Activated CD8-positive, alpha-beta T cell treated with anti-CD3 and anti-CD28 coated beads, Interleukin-2, amount 10 ng/mL, durations not matched to agents 7 days and 5 days (primary cell): ENCODE measurements at places on chromosomes 1 and 21. TPM values are rescaled to one million over a fixed set of nuclear protein-coding genes. Genes with fewer than 3 reads are reported as not detected.

The KRTAP7-1 gene
- not detected for total RNA-seq

The GBP5 gene
- 261 TPM for total RNA-seq

The ACKR1 gene
- total RNA-seq: not detected

The PRKCZ gene
- 12.9 TPM for total RNA-seq

The APCS gene
- total RNA-seq: not detected

The UMODL1 gene
- total RNA-seq: not detected

The CFHR2 gene
- not detected for total RNA-seq

The FAM72C gene
- total RNA-seq: 19.1 TPM

The CCDC24 gene
- total RNA-seq: 1.3 TPM

- DNase-seq: no peak
- H3K27me3 ChIP-seq: no peaks in the 10 kb centered on the region
- H3K27ac ChIP-seq: no peak overlapping the region
- H3K36me3 ChIP-seq: no peaks in the 10 kb centered on the region
Observed at GRCh38 chr1:60895701-60896100, 186.7 kb upstream of the NFIA start.

DNA sequence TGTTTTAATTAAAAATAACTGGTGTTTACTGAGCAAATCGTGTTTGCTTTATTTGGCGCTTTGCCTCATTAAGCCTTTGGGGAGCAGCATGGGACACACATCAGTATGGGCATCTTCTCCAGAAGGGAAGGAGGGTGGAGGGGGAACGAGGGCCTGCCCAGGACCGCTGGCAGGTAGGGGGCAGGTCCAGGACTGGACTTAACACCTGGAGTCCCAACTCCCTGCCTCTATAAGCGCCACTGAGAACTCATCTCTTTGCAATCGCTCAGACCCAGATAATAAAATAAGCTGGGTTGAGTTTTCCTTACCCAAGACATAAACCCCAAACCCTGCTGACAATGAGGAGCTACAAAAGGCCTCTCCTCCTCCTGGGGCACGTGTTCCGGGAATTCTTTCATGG, 15.1 kb downstream of the ABCG1 start:
- DNase-seq: no peak
- peak overlapping the region; percentile 63 for H3K4me3 ChIP-seq
- H3K36me3 ChIP-seq: peaks cover 6% of the 10 kb centered on the region
- H3K27me3 ChIP-seq: no peaks in the 10 kb centered on the region
- H3K27ac ChIP-seq: peak overlapping the region; percentile 85

- no peaks in the 10 kb centered on the region for H3K36me3 ChIP-seq
- DNase-seq: peak; percentile 35
- no peak overlapping the region for H3K27ac ChIP-seq
Observed at GRCh38 chr1:39672551-39672947, 642 bp upstream of the NT5C1A start.

- no peaks in the 10 kb centered on the region for H3K36me3 ChIP-seq
- H3K27ac ChIP-seq: no peak overlapping the region
- no peaks in the 10 kb centered on the region for H3K27me3 ChIP-seq
- no peak overlapping the region for H3K4me3 ChIP-seq
- no peak for DNase-seq
Observed at GRCh38 chr1:53549287-53549686, 90.1 kb downstream of the DMRTB1 start.

DNA sequence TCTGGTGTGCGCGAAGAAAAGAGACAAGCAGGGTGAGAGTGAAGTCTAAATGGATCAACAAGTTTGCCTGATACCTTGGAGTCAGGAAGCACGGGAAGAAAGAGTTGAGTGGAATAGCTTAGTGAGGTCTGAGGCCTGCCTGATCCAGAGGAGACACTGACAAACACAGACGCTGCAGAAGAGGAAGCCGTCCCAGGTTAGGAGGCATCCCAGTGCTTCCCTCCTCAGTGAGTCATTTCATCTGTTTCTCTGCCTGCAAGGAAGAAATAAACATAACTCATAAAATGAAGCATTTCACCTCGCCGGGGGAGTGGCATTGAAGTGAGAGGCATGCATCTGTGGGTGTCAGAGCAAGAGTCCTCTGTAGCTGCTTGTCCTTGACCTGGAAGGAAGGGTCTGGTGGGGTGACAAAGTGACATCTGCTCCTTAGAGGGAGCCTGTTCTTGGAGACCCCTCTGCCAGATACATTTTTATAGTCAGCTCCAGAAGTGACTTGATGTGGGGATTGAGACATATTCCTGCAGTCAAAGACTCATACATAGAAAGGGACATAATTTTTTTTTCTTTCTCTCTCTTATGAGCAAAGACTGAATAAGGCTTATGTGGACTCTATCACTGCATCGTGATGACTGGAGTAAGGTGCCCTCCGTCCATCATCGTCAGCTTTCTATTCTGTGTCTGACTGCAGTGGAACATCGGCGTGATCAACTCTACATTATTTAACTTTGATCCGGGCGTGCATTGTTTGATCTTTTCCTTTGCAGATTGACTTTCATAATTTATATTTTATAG, 256.7 kb downstream of the KIF26B start:
- H3K4me3 ChIP-seq: no peak overlapping the region
- H3K4me1 ChIP-seq: no peaks in the 10 kb centered on the region
- H3K27me3 ChIP-seq: no peaks in the 10 kb centered on the region
- no peak for DNase-seq
- no peaks in the 10 kb centered on the region for H3K36me3 ChIP-seq

DNA sequence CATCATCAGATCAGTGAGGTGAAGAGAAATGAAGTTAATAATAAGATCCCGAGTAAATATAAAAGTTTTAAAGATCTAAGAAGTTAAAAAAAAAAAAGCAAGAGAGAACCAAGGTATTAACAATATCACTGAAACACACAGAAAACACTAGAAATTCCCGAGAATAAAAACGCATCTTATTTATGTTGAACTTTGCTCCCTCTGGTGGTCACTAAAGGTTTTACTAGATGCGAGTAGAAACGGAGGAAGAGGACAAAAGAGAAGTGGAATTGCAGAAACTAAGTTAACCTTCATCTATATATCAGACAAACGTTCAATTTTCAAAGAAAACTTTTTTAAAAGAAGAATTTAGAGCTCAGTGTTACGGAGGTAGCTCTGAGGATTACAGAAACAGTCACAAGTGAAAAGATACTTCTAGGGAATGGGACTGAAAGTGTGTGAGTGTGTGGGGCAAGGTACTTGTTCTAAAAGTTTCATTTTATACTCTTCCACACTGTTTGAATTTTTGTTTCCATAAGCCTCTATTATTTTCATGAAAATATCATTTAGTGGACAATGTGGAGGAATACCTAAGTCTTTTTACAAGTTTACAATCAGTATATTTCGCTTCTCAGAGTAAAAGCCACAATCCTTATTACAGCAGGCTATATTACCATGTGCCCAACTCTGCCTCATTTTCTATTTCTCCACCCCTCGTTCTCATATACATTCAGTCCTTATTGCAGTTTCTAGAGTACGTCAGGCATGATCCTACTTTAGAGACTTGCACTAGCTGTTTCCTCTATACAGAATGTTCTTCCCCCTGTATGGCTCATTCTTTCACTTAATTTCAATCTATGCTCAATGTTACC, 19.7 kb downstream of the ACBD6 start:
- no peaks in the 10 kb centered on the region for H3K27me3 ChIP-seq
- H3K4me1 ChIP-seq: peaks cover 9% of the 10 kb centered on the region
- peaks cover 22% of the 10 kb centered on the region for H3K36me3 ChIP-seq
- H3K4me3 ChIP-seq: no peak overlapping the region
- H3K27ac ChIP-seq: no peak overlapping the region

GRCh38 chr1:26721669-26722355, 26.0 kb downstream of the ARID1A start:
- H3K27ac ChIP-seq: peak overlapping the region; percentile 3
- no peaks in the 10 kb centered on the region for H3K27me3 ChIP-seq
- peak; percentile 39 for DNase-seq
- H3K36me3 ChIP-seq: peaks cover 52% of the 10 kb centered on the region
- peaks cover 88% of the 10 kb centered on the region for H3K4me1 ChIP-seq
- no peak overlapping the region for H3K4me3 ChIP-seq

DNA sequence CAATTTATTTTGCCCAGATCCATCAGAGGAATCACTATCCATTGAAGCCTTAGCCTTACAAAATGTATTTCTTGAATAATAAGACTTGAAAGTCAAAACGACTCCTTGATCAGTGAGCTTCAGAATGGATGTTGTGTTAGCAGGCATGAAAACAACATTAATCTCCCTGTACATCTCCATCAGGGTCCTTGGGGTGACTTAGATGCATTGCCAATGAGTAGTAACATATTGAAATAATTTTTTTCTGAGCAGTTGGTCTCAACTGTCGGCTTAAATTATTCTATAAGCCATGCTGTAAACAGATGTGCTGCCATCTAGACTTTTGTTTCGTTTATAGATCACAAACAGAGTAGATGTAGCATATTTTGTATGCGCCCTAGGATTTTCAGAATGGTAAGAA, 482.0 kb downstream of the AMY1C start:
- H3K4me3 ChIP-seq: no peak overlapping the region
- H3K27ac ChIP-seq: no peak overlapping the region
- no peaks in the 10 kb centered on the region for H3K4me1 ChIP-seq

DNA sequence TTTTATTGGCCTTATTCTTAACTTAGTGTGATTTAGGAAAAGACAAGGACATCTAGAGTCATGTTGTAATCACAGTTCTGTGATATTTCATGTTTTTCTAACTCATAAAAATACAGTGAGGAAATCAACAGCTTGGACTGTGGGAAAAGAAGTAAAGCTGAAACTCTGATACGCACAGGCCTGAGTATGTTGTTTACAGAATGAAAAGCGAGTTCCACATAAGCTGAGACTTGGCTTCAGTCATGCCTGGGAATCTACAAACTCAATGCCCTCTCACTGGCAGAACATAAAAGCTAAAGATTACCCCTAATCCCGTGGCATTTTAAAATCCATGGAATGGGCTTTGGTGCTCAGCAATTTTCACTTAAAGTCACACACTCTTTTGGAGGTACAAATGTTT, 23.6 kb upstream of the ATP5PO start:
- peak overlapping the region; percentile 20 for H3K27ac ChIP-seq
- H3K4me3 ChIP-seq: no peak overlapping the region
- H3K4me1 ChIP-seq: peaks cover 64% of the 10 kb centered on the region
- peaks cover 72% of the 10 kb centered on the region for H3K36me3 ChIP-seq

GRCh38 chr1:1985375-1986050, 18.1 kb downstream of the CFAP74 start:
- no peak overlapping the region for H3K4me3 ChIP-seq
- H3K4me1 ChIP-seq: no peaks in the 10 kb centered on the region
- no peak for DNase-seq

DNA sequence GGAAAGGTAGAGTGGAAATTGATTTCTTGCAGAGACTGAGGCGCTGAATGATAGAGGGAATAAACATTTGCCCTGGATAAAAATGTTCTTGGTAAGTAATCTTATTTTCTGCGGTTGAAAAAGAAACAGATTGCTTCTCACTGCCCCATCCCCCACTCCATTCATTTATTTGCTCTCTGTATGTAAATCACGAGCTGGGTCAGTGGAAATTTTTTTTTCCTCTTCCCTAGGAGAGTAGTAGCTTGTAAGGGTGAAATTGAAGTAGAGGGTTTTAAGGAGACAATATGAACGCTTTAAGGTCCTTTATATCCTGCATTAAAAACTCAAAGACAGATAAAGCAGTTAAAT, 1.4 kb upstream of the BRINP3 start:
- H3K4me3 ChIP-seq: no peak overlapping the region
- H3K4me1 ChIP-seq: no peaks in the 10 kb centered on the region
- H3K27me3 ChIP-seq: peaks cover 23% of the 10 kb centered on the region
- no peak overlapping the region for H3K27ac ChIP-seq

DNA sequence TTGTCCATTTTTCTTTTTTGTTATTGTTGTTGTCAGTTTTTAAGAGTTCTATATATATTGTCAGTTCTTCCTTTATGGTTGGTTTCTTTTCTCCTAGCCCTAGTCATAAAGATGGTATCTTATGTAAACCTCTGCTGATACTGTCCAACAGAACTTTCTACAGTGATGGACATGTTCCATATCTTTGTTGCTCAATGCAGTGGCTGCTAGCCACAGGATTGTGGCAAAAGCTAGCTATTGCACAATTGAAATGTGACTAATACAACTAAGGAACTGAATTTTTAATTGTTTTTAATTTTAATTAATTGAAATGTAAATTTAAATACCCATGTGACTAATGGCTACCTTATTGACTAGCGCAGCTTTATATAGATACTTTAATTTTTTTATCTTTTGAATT, 411.8 kb upstream of the PTBP2 start:
- no peak overlapping the region for H3K4me3 ChIP-seq
- no peaks in the 10 kb centered on the region for H3K4me1 ChIP-seq
- H3K36me3 ChIP-seq: no peaks in the 10 kb centered on the region
- H3K27ac ChIP-seq: no peak overlapping the region

DNA sequence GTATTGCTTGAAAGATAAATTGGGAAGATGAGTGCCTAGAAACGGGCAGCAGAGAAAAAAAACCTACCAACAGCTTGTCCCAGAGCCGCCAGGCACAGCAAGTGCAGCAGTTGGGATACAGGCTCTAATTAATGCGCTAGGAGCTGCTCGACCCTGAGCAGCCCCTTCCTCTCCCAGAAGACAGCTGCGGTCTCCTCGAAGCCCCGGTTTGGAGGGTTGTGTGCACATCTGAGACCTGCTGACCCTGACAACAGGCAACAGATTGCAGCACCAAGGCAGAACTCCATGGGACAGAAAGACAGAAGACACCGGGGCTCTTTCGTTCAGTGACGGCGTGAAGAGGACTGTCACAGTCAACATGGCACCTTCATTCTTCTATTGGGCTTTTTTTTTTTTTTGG, 101.4 kb downstream of the TSEN15 start:
- H3K36me3 ChIP-seq: no peaks in the 10 kb centered on the region
- DNase-seq: no peak
- H3K27me3 ChIP-seq: peaks cover 28% of the 10 kb centered on the region
- H3K4me3 ChIP-seq: peak overlapping the region; percentile 3
- H3K27ac ChIP-seq: no peak overlapping the region

DNA sequence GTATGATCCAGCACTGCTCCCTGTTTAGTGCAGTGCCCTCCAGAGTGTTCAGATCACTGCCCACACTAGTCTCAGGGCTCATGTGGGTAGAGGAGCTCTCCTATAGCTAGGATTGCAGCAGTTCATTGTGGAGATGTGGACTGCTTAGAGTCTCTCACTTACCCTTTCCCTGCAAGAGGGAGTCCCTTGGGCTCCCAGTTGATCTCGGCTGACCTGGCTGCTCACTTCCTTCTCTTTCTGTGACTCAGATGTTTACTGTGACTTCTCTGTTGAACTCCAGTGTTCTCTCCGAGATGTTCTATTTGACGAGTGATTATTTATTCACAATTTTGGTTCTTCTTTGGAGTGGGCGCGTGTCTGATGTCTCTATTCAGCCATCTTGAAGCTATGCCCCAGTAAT, 141.9 kb downstream of the PTBP2 start:
- no peak overlapping the region for H3K4me3 ChIP-seq
- no peaks in the 10 kb centered on the region for H3K4me1 ChIP-seq
- no peak for DNase-seq
- no peak overlapping the region for H3K27ac ChIP-seq
- H3K36me3 ChIP-seq: no peaks in the 10 kb centered on the region
- H3K27me3 ChIP-seq: no peaks in the 10 kb centered on the region
